ENCODE measurements at places on chromosomes 16 and 17.
A peak's percentile ranks its signal among the peaks of the same experiment; 100 is the strongest.

DNA sequence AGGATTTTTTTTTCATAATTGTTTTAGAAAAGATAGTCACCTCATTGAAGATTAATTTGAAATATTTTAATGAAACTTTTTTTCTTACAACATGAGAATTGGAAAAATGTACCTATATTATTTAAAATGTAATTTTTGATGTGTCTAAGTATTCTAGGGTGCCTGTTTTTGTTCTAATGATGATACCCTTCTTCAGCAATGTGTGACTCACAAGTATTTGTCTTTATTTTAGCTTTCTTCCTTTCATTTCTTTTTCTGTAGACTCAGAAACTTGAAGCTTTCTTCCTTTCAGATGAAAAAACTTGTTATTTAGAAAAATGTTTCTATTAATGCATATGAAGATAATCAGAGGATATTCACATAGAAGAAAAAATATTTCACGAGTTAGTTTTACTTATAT, 231.8 kb downstream of the BCAS3 start:
- DNase-seq: no peak

DNA sequence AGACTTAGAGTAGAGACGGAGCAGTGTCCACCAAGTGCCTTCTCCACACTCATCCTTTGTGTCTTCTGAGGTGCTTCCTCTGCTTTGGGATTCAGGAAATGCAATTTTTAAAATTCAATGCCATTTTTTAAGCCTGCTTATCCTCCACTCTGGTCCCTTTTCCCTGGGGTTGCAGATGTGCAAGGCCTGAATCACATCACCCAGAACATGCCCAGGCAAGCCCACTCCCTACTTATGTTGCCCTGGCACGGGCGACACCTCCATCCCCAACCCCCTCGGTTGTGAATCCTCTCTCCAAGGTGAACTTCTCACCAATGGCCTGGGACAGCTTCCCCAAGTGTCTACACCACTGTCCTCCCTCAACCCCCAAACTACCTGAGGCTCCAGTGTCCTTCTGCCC, 116.2 kb downstream of the C17orf67 start:
- DNase-seq: peak; percentile 19

DNA sequence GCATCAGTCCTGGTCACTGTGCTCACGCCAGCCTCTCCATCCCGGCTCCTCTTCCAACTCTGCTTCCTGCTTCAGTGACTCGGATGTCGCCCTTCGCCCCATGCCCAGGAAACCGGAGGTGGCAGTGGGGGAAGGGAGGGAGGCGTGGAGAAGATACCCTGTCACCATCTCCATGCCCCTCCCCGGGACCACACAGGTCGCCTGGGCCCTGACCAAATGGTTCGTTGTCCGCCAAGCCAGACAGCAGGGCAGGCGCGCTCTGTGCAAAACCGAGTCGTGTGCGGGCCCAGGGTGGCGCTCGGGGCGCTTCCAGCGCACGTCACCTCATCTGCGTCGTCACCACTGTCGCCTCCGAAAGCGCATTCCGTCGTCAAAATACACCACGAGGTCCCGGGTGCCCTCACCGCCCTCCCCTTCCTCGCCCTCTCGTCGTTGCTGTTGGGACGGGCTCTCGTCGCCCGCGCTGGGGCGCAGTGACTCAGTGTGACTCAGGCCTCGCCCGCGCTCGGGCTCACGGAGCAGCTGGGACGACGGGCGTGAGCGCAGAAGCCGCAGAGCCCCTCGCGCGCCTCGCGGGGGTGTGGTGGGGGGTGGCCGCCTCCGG, 39.2 kb downstream of the ZNF778 start:
- peak; percentile 40 for DNase-seq

DNA sequence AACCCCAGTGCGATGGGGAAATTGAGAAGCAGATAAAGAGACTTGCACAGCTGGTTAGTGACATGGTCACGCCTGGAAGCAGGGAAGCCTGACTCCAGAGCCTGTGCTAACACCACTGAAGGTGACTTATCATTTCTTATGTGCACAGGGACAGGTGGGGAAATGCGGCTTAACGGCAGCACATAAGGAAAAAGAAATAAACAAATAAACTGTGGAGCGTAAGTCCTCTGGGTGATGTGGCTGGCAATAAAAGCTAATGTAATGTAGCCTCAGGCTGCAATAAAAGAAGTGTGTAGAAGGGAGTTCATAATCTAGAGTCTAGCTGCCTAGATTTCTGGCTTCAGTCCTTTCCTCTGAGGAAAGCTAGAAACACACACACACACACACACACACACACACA, 10.6 kb downstream of the CDH11 start:
- DNase-seq: no peak

- peak; percentile 95 for DNase-seq
Observed at GRCh38 chr17:836151-836550, 54.0 kb downstream of the MRM3 start.

DNA sequence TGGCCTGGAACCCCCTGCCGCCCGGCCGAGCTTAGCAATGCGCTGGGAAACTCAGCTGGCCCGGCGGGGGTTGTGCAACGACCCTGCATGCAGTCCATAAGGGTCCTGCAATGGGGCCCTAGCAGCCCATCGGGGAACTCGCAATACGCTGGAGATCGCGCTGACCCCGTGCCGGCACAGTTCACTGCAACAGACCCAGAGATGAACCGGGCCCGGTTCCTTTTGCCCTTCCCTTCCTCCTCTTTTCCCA, 375 bp downstream of the SLC25A11 start:
- DNase-seq: no peak

DNA sequence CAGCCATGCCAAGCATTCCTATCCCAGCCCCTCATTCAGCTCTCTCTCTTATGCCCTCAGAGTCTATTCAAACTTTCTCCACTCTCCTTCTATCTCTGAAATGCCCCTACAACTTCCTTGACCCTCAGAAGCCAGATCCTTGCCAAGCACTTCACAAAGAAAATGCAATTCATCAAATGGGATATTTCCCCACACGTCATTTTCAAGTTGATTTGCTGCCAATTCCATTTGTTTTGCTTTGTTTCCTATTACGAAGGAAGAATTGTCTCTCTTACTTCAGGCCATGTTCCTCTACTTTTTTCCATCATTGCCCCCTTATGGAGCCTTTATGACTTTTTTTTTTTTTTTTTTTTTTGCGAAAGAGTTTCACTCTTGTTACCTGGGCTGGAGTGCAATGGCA, 9.2 kb upstream of the ALOX12 start:
- no peak for DNase-seq

- DNase-seq: no peak
Observed at GRCh38 chr17:63420868-63421680, 25.0 kb downstream of the CYB561 start.

- no peak for DNase-seq
Observed at GRCh38 chr17:81920612-81921536, 2.9 kb upstream of the SIRT7 start.

DNA sequence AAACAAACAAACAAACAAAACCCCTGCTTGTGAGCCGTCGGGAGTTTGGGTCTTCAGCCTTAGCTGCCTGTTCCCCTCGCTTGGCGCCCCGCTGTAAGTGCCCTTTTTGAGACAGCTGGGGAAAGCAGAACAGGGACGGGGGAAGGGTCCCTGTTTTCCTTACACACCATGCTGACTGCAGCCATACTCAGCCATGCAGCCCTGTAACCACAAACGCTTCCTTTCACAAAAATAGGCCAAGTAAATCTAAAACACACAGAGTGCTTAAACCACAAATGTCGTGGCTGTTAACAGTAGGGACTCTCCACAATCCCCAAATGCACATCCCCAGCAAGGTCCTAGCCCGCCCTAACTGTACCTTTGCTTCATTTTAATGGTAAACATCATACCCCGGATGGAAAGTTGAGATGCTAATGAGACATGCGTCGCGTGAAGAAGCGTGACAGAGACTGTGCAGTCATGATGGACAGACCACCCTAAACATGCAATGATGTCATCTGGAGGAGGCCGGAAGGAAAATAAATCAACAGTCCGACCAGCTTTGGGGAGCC, 129.9 kb downstream of the MGAT5B start:
- DNase-seq: peak; percentile 2

Measured in AG10803 (cell line).